ENCODE measurements at places on chromosomes 3 and 15.

GRCh38 chr3:67653425-67654098 lies 850 bp downstream of the SUCLG2 start:
- DNase-seq = no peak

DNA sequence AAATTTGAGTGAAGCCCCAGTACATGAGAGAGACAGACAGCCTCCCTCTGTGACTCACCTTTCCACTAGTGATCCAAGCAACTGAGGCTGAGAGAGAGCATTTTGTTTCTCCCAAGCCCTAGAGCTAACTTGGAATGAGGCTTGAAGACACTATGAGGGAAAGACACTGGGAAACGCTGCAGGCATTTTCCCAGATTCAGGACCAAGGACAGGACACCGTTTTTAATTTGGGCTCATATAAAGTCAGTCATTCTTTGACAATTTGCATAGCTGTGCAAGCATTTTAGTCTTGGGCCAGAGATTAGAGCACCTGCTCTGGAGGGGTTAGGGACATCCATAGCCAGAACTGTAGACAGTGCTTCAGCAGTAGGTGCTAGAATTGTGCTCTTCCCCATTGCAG lies 249.0 kb downstream of the AGBL1 start:
- DNase-seq = no peak

DNA sequence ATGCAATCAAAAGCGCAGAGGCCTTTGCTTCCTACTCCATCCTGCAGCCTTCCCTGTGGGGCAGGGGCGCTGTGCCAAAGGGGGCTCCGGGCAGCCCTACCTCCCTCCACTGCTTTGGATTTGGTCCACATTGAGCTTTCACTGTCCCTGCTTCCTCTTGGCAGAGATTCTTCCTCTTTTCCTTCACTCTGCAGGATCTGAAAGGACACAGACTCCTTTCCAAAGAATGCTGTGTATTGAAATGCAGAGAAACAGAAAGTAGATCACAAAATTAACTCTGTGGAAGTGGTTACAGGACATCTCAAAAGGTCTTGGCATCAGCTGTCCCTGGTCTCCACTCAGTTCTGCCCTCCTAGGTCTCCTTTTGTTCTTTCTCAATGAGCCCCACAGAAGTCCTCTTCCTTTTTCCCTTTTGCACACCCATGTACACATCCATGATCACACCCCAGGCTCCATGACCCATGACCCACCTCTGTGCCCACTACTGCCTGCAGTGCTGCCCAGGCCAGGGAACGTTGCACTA lies 64.1 kb downstream of the CCR1 start:
- no peak for DNase-seq

DNA sequence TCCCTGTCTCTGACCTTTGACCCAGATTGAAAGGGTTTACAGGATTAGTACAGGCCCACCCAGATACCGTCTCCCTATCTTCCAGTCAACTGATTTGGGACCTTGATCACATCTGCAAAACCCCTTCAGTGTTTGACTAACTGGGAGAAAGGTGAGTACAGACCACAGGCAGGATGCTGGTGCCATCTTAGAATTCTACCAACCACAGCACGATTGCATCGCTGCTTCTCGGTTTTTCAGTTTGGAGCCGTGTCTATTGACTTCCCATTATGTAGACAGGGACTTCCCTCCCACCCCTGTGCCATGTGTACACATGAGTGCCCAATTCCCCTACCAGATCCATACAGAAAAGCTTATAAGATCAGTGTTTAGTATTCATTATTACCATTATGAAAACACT lies 6.6 kb upstream of the KLF13 start:
- DNase-seq = no peak

DNA sequence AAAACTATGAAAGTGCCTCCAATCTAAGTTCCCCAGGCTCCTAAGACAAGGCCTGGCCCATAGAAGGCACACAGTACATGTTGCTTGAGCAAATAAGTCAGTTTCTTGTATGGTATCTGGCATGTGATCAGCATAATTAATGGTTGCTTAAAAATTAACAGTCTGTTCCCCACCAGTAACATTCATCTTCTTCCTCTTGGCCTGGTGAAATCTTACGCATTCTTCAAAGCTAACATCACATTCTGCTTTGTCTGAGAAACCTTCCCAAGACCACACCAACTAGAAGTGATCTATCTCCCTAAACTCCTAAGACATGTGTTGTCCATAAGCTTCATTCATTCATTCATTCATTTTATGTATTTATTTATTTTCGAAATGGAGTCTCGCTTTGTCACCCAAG lies 48.1 kb downstream of the LIPC start:
- DNase-seq = no peak

GRCh38 chr15:65660927-65661326 lies 39.2 kb downstream of the SLC24A1 start:
- no peak for DNase-seq

- DNase-seq = no peak
These were observed 36.3 kb upstream of the PCOLCE2 start for GRCh38 chr3:142925140-142925539.

- DNase-seq = no peak
These were observed 12.7 kb downstream of the ZBTB38 start for GRCh38 chr3:141380987-141381386.

DNA sequence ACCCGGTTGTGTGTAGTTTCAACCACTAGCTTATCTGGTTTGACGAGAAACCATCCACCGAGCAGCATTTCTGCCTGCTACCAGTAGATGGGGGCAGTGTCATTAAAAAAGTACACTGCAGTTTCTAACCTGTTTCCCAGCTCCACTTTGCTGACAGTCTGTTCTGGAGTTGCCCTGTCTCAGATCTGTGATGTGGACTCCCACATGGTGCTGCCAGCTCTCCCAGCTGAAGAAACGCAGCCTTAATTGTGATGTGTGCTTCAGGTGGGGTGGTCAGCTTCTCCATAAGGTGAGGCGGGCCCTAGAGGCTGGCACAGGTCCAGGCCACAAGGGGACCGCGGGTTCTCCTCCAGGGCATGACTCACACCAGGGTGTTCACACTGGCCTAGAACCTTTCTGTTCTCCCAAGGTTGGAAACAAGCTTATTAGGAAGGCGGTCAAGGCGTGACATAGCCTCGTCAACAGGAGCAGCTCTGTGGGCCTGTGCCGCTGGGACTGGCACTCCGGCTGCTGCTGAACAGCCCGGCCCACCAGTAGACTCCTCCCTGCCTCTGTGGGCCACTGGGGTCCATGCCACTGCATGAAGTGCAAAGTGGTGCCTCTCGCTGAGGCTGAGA lies 2.9 kb upstream of the FAM43A start:
- DNase-seq = peak; percentile 68

- DNase-seq = no peak
These were observed 283.3 kb upstream of the TPRG1 start for GRCh38 chr3:188888321-188889053.

GRCh38 chr3:134638385-134639030 lies 12.3 kb downstream of the KY start:
- no peak for DNase-seq

DNA sequence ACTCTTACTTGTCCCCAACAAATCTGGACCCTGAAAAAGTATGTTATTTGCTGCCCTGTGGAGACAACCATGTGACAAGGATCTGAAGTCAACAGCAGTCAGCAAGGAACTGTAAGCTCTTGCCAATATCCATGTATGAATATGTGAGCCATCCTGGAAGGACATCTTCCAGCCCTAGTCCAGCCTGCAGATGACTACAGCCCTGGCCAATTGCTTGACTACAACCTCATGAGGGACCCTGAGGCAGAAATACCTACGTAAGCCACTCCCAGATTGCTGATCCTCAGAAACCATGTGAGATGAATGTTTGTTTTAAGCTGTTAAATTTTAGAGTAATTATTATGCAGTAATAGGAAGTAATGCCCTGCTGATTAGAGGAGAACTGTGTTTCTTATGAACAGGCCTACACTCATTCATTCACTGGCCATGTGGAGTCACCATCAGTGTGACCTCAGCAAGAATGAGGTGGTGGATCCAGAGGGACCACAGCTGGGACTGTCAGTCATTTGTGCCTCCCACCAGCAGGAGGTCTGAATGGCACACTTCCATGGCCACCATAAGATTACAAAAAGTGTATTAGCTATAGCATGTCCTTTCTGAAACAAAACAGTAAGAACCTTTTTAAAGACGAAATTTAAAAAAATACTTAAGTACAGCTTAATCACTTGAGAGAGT lies 92.6 kb downstream of the TFDP2 start:
- DNase-seq = no peak

DNA sequence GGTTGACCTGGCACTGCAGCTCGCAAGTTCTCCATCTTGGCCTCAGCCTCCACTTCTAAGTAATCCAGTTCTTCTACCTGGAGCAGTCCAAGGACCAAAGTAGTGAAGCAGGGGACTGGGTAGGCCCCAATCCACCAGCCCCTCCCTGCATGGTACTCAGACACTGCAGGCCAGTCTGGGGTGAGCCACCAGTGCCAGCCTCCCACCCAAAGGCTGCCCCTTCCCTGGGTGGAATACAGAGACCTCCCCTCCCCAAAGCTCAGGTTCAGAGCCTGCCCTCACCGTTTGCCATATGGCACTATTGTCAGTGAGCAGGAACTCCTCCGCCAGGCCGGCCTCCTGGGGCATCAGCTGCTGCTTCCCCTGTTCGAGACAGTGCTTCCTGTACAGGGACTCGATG lies 10.8 kb downstream of the POLG start:
- no peak for DNase-seq

- DNase-seq = no peak
These were observed 92.4 kb downstream of the OXNAD1 start for GRCh38 chr3:16357186-16358121.

DNA sequence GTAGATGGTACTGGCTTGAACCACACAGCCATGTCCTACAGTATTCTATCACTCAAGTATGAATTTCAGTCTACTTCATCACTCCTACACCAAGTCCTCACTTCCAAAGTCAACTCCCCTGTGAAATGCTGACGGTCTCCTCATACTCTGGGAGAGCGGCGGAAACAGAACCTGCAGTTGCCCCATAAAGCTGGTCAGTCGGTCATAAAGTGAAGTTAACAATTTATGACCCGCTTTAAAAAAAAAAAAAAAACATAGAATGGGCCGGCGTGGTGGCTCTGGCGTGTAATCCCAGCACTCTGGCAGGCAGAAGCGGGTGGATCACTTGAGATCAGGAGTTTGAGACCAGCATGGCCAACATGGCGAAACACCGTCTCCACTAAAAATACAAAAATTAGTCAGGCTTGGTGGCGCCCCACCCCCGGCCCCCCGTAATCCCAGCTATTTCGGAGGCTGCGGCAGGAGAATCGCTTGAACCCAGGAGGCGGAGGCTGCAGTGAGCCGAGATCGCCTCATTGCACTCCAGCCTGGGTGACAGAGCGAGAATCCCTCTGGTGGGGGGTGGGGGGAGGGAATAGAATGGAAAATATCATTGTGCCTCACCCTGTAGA lies 2.1 kb downstream of the TRANK1 start:
- DNase-seq = no peak

- peak; percentile 59 for DNase-seq
These were observed 1.2 kb downstream of the SIDT1 start for GRCh38 chr3:113533534-113533892.
